HCT116 (cell line): ENCODE measurements at places on chromosomes 11 and 22. TPM values are rescaled to one million over a fixed set of nuclear protein-coding genes. Genes with fewer than 3 reads are reported as not detected.

DNA sequence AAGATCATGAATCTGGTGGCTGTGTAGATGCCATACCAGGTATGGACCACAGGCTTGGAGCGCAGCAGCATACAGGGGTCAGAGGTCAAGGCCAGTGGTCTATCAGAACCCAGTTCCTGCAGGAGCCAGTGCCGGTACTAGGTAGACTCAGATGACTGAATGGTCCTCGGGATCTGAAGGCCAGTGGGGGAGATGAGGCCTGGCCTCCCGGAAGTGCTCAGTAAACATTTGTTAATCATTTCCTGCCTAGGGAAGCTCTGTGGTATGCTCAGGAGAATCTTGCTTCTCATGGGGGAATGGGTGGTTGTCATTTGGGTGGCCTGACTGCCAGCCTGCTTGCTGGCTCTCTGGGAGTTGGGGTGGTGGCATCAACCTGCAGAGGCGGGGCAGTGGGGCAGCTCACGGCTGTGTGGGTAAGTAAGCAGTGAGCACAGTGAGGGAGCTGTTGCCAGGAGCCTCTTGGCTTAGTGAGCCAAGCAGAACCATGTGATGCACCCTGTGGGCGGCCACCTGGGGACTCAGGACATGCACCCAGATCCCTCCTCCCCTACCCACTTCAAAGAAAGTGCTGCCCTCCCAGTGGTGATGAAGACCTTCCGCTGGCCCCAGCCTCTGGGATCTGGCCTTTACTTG, 33.0 kb downstream of the PTPRJ start:
- no peaks in the 10 kb centered on the region for H3K27me3 ChIP-seq
- no peaks in the 10 kb centered on the region for H3K36me3 ChIP-seq
- H3K27ac ChIP-seq: no peak overlapping the region
- no peak for DNase-seq
- H3K4me1 ChIP-seq: peaks cover 8% of the 10 kb centered on the region
- H3K4me3 ChIP-seq: no peak overlapping the region

DNA sequence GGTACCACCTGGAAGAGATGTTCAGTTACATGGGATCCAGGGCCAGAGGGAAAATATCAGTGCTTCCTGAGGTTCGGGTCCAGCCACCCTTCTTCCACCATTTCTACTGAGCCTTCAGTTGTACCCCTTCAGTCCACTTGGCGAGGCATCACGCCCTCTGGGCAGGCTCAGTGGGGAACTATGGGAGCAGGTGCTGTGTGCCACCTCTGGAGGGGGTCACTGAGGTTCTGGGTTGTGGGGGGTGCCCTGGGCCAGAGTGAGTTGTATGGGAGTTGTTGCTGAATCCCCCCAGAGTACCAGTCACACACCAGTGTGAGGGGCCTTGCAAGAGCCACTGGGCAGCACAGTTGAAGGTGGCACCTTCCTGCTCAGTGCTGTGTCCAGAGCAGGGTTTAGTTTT, 2.7 kb upstream of the SREBF2 start:
- no peaks in the 10 kb centered on the region for H3K36me3 ChIP-seq
- DNase-seq: no peak
- H3K27ac ChIP-seq: no peak overlapping the region
- no peak overlapping the region for H3K4me3 ChIP-seq
- H3K27me3 ChIP-seq: no peaks in the 10 kb centered on the region

DNA sequence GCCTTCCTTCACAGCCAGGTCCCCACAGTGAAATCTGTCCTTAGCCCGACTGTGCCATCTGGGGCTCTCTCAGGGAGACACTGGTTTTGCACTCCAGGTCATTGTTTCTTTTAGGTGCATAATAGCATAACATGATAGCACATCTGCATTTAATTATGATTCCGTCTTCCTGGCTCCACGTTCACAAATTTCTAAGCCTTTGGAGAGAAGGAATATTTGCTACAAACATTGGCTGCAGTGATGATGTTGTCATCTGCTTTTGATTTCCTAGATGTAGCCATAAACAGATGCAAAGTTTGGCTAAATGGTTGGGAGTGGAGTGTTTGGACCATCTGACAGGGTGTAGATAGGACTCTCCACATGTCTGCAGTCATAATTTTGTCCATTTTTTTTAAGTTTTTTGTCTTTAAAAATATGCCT, 12.0 kb upstream of the CAT start:
- no peaks in the 10 kb centered on the region for H3K27me3 ChIP-seq
- no peaks in the 10 kb centered on the region for H3K4me1 ChIP-seq
- no peaks in the 10 kb centered on the region for H3K36me3 ChIP-seq
- no peak overlapping the region for H3K4me3 ChIP-seq

- H3K36me3 ChIP-seq: no peaks in the 10 kb centered on the region
- DNase-seq: no peak
- no peaks in the 10 kb centered on the region for H3K27me3 ChIP-seq
These were observed 335.8 kb downstream of the AASDHPPT start for GRCh38 chr11:106413222-106413621.

- no peak overlapping the region for H3K27ac ChIP-seq
- no peaks in the 10 kb centered on the region for H3K36me3 ChIP-seq
- H3K4me1 ChIP-seq: no peaks in the 10 kb centered on the region
- no peak for DNase-seq
- H3K27me3 ChIP-seq: no peaks in the 10 kb centered on the region
These were observed 326.2 kb downstream of the TBC1D22A start for GRCh38 chr22:47088480-47089158.

DNA sequence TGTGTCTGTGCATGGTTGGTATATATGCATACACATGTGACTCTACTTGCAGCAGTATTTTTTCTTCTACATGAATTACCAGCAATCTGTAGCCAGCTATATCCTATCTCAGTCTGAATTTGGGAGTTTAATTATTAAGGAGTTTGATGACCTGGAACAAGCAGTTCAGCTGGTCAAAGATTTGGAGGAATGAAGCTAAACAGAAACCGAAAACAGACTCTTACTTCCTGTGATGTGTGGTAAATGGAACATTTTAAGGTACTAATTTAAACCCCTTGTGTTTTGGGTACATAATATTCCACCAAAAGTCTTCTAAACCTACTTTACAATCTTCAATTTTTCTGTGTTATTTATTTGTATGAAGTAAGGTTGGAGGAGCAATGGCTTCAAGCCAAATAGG, 124.4 kb upstream of the PGR start:
- no peaks in the 10 kb centered on the region; the same call in 1 of the 2 replicates for H3K27me3 ChIP-seq
- DNase-seq: no peak
- H3K36me3 ChIP-seq: no peaks in the 10 kb centered on the region
- H3K4me1 ChIP-seq: no peaks in the 10 kb centered on the region
- no peak overlapping the region for H3K4me3 ChIP-seq

Gene CCDC87
- total RNA-seq: 0.39 TPM

Gene OR52I2
- not detected for total RNA-seq

DNA sequence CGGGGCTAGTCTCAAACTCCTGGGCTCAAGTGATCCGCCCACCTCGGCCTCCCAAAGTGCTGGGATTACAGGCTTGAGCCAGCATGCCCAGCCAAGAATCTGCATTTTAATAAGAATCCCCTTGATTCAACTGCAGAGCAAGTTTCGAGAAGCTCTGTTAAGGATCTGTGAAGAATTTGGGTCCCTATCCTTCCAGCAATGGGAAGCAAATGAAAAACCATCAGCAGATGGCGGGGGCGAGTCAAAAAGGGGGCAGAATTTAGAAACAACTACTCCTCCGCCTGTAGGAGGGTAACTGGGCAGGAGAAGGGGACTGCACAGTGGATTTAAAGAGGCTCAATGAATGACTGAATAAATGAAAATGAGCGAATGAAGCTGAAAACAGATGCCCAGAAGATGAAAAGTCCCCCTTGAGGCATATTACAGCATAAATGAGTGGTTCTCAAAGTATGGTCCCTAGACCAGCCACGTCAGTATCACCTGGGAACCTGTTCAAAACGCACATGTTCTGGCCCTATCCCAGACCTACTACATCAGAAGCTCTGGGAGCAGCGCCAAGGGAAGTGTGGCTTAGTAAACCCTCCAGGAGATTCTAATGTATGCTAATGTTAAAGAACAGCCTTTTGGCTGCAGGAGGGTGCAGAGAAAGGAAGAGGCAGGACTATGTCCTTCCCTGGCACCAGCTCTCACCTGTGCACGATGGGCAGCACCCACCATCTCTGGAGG, 15.0 kb downstream of the VWCE start:
- no peak overlapping the region for H3K4me3 ChIP-seq
- H3K4me1 ChIP-seq: no peaks in the 10 kb centered on the region
- no peaks in the 10 kb centered on the region for H3K27me3 ChIP-seq
- no peak for DNase-seq

DNA sequence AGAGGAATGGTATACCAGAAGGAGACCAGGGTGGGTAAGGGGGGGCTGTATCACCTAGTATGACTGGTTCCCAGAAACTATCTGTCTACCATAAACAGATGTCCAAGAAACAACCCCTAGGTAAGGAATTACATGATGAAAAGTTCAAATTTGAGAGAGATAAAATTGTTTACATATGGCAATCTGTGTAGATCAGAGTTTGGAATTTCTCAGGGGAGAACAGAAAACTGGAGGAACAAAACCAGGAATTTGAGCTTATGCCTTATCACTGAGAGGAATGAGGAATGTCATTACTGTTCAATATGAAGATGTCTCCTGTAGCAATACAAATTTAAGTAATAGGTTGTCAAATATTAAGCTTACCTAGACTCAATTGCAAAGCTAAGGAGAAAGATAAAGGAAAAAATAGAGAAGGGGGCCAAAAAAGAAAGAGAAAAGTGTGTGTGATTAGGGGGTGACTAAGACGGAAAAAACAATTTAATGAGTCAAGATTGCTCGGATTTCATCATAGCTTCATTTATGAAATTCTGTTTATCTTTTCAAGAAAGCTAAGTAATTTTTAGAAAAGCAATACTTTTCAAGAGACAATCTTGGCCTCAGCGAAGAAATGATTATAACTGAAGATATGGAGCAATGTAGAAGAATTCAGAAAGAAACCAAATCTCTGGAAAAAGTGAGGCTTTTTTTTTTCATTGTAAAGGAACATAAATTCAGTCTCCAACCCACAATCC, 117.8 kb downstream of the APOL5 start:
- H3K36me3 ChIP-seq: no peaks in the 10 kb centered on the region
- H3K27ac ChIP-seq: peak overlapping the region; percentile 85
- DNase-seq: peak; percentile 18
- no peaks in the 10 kb centered on the region for H3K27me3 ChIP-seq
- H3K4me3 ChIP-seq: peak overlapping the region; percentile 46
- peaks cover 39% of the 10 kb centered on the region for H3K4me1 ChIP-seq

DNA sequence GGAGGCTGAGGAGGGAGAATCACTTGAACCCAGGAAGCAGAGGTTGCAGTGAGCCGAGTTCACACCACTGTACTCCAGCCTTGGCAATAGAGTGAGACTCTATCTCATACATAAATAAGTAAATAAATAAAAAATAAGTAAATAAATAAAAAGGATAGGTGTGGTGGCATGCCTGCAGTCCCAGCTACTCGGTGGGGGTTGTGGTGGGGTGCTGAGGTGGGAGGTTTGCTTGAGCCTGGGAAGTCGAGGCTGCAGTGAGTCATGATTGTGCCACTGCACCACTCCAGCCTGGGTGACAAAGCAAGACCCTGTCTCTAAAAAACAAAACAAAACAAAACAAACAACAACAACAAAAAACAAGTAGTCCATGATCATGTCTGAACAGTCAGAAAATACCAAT, 3.1 kb downstream of the LARGE2 start:
- H3K27ac ChIP-seq: no peak overlapping the region
- no peaks in the 10 kb centered on the region; the same call in none of the 2 replicates for H3K36me3 ChIP-seq
- no peaks in the 10 kb centered on the region for H3K27me3 ChIP-seq
- DNase-seq: no peak

DNA sequence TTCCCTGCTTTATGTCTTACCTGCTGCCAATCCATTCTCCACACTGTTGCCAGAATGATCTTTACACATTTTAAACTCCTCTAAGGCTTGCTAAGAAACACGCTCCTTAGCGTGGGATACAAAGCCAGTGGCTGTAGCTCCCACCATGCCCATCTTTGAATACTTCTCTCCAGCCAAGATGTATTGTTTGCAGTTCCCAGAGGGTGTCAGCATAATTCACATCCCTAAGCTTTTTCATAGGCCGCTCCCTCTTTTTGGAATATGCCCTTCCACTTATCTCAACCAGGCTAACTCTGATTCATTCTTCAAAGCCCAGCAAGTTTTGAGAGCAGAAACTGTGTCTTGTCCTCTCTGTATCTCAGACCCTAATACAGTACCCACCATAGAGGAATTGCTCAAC, 8.1 kb upstream of the UPK2 start:
- H3K27ac ChIP-seq: no peak overlapping the region
- H3K4me3 ChIP-seq: no peak overlapping the region

Gene MAPK11
- total RNA-seq: 19.3 TPM

DNA sequence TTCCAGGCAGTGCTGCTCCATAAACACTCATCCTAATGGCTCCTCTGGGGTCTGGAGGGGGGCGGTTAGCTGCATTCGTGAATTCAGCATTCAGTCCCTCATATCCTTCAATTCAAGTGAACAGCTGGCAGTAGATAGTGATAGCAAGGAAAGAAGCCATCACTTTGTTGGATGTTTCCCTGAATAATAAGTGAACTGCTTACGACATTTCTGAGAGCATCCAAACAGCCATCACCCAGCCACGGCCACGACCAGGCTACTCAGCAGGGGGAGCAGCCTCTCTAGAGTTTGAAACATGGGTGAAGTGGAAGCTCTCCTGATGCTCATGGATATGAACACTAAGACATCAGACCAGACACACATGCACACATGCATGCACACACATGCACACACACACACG, 163.6 kb downstream of the NTM start:
- H3K36me3 ChIP-seq: no peaks in the 10 kb centered on the region
- H3K27me3 ChIP-seq: no peaks in the 10 kb centered on the region
- no peaks in the 10 kb centered on the region for H3K4me1 ChIP-seq
- no peak overlapping the region for H3K27ac ChIP-seq

Gene DSCAML1
- total RNA-seq: not detected

DNA sequence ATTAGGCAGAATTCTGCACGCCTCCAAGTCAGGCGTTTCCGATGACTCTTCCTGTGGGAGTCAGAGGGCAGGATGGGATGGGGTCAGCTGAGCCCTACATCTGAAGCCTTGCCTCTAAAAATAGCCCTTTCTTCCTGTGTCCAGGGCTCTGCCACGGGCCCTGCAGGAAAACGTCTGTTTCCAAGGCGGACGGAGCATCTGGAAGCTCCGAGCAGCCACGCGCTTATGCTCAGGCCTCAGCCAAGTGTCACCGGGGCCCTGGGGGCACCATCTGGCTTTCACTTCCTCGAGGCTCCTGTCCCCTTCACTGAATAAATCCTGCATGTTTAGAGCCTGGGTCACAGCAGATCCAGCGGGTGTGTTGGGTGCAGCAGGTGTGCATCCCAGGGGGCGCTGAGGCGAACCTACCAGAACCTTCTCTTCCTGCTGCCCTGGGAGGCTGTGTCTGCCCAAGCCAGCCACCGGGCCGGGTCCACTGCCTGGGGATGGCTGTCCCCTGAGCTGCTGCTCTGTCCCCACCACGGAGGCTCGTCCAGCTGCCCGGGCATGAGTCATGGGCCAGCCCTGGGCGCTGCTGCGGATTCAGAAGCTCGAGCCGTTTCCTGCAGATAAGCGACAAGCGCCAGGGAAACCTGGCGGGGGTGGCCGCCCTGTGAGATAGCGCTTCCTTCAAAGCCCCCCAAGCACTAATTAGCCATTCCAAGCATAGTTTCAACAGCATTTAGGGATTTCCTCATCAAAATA, 32.0 kb upstream of the LINC01488 start:
- H3K27me3 ChIP-seq: no peaks in the 10 kb centered on the region
- DNase-seq: no peak
- H3K27ac ChIP-seq: no peak overlapping the region
